SK-N-MC (cell line): ENCODE measurements at places on chromosomes 1 and 21.

DNA sequence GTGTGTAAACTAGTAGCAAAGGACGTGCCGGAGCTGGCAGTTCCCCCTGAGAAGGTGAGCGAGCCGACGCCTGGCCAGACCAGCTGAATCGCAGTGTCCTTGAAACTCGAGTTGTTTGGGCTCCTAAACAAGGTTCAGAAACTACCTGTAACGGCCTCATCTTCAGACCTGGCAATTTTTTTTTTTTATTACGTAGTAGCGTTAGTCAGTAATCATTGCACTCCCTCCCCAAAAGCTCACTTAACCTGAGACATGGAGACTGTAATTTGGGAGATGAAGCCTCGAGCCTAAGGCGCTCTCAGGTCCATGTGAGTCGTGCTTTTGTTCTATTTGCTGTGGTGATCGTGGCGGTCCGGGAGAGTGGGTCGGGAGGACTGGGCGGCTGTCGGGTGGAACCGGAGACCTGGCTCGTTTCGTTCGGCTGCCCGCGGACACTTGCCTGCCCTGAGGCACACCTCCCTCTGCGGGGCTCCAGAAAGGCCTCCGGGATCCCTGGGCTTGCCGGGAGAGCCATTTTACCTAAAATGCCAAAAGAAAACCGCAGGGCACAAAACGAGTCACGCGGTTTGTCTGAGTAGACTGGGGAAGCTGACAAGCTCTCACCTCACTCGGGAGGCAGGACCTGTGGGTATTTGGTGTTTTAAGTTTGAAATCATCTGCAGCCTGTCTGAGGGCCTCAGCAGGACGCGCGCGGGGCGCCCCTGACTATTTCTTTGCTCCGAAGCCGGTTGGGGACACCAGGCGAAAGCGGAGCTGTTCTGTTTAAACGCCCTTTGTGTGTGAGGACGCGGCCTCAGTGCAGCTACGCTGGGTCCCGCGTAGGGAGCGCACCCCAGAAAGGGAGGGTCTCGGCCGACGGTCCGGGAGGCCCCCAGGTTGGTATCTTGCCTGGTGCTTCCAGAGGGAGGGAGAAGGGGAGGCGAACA lies 722 bp downstream of the LHX8 start:
- no peak for DNase-seq

- no peak for DNase-seq
These were observed 9.0 kb downstream of the CLIC4 start for GRCh38 chr1:24754229-24754628.

GRCh38 chr1:178607718-178608408 lies 95.0 kb downstream of the TEX35 start:
- DNase-seq, result no peak

- no peak for DNase-seq
These were observed 207.1 kb downstream of the HIVEP3 start for GRCh38 chr1:41711581-41711980.

- DNase-seq, result no peak
These were observed 171.7 kb downstream of the CRB1 start for GRCh38 chr1:197439708-197440280.

- DNase-seq, result no peak
These were observed 13.2 kb downstream of the IER5 start for GRCh38 chr1:181101581-181102226.

GRCh38 chr21:38797470-38797869 lies 8.3 kb upstream of the ETS2 start:
- no peak for DNase-seq

- no peak for DNase-seq
These were observed 99.7 kb upstream of the IRF2BP2 start for GRCh38 chr1:234709473-234710228.

- no peak for DNase-seq
These were observed 57.5 kb downstream of the IARS2 start for GRCh38 chr1:220151454-220151853.

GRCh38 chr1:72557446-72558049 lies 275.2 kb upstream of the NEGR1 start:
- no peak for DNase-seq

DNA sequence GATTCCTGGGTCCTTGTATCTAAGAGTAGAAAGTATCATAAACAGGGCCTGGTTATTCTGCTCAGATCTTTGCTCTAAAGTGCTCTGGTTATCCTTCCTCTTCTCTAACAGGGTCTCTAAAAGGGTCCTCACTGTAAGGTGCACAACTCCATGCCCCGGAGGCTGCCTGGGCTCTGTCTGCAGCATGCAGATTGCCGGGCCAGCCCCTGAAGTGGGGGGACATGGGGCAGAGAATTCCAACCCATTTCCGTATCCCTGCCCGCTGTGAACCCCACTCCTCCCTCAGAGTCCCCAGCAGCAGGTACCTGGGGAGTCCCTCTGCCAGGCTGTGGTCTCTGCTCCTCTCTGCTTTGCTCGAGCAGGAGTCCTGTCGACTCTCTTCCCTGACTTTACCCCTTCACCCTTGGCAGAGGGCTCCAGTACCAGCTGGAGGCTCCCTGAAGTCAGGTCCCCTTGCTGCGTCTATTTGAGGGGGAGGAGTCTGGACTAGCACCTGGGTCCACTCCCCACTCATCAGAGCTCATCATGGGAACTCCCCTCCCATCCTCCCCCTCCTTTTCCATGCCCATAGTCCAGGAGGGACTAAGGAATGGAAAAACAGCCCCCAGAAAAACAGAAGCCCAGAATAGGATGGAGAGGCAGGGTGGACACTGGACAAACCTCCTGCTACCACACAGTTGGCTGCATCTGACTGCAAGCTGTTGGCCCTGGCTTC lies 12.1 kb downstream of the BLACAT1 start:
- DNase-seq, result no peak

- DNase-seq, result no peak
These were observed 5.4 kb downstream of the SERTAD4 start for GRCh38 chr1:210237981-210238380.

DNA sequence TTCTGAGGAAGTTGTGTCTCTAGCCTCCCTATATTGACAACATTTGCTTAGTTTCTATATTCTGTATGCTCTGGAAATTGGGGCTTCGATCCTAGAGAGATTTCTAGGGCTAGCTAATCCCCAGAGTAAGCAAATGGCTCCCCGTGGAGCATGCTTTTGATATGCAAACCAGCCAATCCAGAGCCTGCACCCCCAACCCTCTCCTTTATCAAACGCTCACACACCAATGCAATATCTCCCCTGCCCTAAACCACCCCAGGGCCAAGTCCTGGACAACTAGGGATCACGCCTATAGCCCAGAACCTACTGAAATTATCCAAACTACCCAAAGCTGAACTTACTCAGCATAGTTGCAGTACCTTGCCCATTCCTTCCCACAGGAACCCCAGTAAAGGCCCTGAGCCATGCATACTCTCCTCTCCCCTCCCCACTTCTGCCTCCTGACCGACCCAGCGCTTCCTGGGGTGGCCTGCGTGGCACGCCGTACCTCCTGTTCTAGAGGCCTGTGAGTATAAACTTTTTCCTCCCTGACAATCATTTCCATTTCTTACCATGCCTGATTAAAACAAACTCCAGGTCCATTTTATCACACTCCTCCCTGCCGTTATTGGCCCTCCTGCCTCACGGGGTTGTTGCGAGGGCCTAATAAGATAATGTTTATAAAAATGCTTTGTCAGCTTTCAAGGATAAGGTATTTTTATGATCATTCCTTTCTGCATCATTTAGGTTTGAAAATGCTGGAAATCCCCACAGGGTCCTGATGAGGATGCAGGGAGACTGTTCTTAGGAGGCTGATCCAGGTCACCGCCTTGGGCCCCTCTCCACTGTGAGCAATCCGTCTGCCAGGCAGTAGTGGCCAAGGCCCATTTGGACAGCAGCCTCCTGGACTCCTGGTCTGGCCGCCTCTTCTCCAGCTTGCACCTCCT lies 102.7 kb downstream of the TENT5C start:
- no peak for DNase-seq

DNA sequence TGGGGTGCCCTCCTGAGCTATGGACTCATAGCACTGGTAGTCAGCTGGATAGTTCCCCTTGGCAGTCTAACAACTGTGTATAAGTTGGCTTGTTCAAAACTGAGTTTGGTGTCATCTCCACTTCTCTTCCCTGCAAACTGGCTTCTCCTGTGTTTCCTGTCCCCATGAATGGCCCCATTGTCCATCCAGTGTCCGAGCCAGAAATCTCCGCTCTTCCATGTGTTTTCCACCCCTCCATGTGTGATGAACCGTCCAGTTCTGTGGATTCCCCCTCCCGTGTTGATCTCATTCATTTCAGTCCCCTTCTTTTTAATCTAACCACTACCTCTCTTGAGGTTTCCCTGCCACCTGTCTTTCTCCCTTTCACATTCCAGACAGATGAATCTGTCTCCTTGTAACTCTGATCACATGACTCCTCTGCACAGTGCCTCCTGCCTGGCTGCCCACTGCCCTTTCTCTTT lies 195.7 kb downstream of the ROR1 start:
- no peak for DNase-seq

GRCh38 chr1:55015731-55016620 lies 17.2 kb downstream of the BSND start:
- no peak for DNase-seq

DNA sequence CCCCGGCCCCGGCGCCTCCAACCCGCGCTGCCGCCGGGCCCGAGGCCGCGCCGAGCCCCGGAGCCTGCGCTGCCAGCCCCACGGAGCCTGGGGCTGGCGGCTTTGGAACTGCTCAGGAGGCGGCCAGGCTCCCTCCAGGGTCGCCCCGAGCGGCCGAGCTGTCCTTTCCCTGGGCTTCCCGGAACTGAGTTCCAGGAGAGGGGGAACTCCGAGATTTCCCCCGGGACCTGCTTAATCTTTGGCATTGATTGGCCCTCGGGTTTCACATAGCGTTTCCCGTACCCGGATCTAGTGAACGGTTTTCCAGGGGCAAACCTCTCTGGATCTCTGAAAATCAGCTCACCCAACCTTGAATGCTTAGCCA lies 504 bp downstream of the H6PD start:
- no peak for DNase-seq

- no peak for DNase-seq
These were observed 1.5 kb downstream of the THEMIS2 start for GRCh38 chr1:27873671-27874384.

DNA sequence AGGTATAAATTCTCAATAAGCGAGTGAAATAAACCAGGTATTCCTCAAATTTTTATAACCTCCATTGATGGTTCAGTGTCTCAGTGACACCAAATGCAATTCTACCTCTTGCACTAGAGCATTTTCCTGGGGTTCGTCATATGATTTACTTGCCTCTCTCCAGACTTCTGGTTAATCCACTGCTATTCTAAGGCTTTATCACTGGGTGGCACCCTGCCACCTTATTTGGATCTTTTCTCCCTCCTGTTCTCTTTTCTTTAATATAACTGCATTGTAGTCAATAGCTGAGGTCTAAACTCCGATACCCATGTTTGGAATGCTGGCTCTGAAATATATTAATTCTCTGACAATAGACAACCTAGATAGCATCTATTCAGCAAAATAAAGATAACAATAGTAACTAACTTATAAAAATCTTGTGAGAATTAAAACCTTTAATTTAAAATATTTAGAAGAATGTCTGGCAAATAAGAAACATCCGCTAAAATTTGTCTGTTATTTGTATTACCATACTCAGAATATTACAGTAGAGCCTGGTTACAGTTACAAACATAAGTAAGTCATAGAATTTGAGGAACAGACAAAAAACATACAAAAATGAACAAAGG lies 436.4 kb downstream of the PLA2G4A start:
- DNase-seq, result peak; percentile 37

- DNase-seq, result no peak
These were observed 25.3 kb downstream of the RNF223 start for GRCh38 chr1:1048765-1049164.

GRCh38 chr1:236509647-236510401 lies 14.0 kb upstream of the LGALS8 start:
- DNase-seq, result no peak

GRCh38 chr1:110706621-110707020 lies 31.9 kb upstream of the KCNA3 start:
- no peak for DNase-seq

- DNase-seq, result no peak
These were observed 24.6 kb downstream of the ECE1 start for GRCh38 chr1:21265644-21266043.

DNA sequence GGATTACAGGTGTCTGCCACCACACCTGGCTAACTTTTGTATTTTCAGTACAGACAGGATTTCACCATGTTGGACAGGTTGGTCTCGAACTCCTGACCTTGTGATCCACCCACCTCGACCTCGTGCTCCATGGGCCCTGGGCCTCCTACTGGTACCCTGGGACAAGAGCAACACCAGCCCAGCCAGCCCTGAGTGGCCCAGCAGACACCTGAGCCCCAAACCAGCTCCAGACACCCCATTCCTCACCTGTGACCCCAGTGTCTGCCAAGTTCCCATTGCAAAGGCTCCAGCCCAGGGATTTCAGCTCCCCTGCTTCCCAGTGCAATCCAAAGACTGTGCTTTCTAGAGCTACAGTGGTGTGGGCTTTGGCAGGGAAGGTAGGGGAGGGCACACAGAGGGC lies 14.6 kb downstream of the MEF2D start:
- DNase-seq, result no peak

- no peak for DNase-seq
These were observed 40.6 kb upstream of the ATP1A1 start for GRCh38 chr1:116332451-116332850.

DNA sequence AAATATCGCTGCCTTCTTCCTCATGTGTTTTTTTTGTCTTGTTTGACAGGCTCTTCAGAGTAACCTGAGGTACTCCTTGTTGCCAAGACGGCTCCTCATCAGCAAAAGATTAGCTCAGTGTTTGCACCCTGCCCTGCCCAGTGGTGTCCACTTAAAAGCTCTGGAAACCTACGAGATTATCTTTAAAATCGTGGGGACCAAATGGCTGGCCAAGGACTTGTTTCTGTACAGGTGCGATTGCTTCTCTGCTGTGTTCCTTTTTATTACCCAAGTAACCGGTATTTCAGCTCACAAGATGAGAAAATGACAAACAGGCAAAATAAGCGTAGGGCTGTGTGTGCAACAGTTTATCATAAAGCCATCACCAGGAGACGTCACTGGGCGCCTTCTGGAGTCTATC lies 42.4 kb downstream of the DOP1B start:
- DNase-seq, result no peak

DNA sequence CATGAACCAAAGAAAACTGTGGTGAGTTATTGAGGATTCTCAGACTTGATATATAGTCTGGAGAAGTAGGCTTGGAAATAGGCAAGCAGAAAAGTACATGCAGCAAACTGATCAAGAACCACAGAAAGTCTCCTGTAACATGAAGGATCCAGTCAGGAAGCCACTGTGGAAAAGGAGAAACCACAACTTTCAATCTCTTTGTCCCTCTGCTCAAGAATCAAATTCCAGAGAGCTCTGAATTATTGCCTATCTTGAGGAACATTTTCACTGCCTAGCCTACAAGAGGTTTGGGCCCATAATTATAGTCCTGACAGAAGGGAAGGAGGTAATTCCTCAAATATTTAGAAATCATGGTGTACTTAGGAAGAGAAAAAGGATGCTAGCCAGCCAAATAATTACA lies 43.0 kb upstream of the ADAMTS1 start:
- DNase-seq, result no peak

- DNase-seq, result no peak
These were observed 16.8 kb downstream of the CR2 start for GRCh38 chr1:207470927-207471326.

GRCh38 chr21:46159841-46160656 lies 4.7 kb upstream of the FTCD start:
- DNase-seq, result no peak
